ENCODE measurements at places on chromosomes 12 and 14.

GRCh38 chr12:79351251-79351650 lies 339.5 kb downstream of the PAWR start:
- no peak for DNase-seq

DNA sequence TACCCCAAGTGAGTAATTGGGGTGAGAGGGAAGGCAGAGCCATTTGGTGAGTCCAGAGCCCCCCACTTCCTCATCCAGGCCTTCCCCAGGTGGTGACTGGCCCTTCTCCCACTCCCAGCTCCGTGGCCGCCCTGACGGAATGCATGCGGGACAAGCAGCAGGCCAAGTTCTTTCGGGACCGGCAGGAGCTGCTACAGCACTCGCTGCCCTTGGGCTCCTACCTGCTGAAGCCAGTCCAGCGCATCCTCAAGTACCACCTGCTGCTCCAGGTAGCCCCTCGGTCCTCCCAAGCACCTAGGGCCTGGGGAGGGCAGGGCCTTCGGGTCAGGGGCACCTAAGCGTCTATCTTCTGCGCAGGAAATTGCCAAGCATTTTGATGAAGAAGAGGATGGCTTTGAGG lies 26.5 kb downstream of the PLEKHG3 start:
- DNase-seq = no peak

DNA sequence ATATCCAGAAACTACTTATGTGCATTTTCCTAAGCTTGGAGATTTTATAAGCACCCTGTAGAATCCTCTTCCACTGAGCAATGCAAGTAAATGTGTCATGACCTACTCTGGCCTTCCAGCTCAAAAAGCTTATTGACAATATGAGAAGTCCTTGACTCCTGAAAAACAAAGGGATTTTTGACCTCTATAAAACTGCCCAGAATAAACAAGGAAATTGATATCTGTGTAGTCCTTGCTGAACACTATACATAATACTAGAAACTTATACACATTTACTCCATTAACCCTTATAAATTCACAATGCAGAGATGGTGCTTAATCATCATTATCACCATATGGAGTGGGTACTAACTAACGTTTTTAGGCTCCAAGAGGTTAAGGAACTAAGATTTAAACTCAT lies 197.4 kb upstream of the KRR1 start:
- no peak for DNase-seq

DNA sequence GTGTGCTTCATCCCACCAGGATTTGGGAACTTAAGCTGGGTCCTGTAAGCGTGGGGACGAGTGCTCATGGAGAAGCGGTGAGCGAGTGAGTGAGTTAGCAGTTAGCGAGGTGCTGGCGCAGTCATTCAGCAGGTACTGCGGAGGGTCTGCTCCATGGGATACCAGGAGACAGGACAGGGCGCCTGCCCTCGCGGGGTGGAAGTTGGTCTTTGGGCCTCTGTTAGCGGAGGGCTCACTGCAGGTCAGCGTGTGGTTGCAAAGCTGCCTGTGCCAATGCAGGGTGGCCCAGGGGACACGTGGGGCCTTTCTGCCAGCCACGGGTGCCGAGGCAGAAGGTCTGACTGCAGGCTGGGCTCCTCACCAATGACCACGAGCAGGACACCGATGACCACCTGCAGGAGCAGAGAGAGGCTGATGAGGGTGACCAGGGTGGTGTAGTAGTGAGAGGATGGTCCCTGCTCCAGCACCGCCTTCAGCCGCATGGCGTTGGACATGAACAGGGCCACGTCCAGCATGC lies 97.6 kb downstream of the NINJ2 start:
- no peak for DNase-seq

GRCh38 chr12:116969615-116970585 lies 59.1 kb downstream of the FBXW8 start:
- DNase-seq = no peak

DNA sequence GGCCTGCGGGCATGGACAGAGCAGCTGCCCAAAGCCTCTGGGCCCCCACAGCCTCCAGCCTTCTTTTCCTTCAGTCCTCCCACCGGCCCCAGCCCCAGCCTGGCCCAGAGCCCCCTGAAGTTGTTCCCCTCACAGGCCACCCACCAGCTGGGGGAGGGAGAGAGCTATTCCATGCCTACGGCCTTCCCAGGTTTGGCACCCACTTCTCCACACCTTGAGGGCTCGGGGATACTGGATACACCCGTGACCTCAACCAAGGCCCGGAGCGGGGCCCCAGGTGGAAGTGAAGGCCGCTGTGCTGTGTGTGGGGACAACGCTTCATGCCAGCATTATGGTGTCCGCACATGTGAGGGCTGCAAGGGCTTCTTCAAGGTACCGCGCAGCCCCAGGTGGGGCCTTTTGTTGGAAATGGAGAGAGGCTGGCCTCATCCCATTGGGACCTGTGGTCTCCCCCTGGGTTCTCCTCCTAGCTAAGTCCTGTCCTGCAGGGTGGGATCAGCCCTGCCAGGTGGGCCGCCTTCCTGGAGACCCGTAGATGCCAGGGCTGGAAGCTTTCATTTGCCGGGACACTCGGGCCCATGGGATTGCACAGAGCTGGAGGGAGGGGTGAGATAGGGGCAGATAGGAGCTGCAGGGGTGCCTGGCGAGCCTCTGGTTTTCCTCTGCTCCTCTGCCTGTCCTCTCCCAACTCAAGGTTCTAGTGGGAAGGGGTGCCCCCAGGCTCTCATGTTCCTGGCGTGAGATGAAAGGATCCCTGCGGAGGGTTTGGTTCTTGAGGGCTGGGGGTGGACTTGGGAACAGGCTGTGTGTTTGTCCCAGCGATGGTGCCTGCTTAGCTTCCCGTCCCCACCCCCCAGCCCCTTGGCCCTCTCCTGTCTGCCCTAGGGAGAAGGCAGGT lies 3.8 kb downstream of the NR4A1 start:
- no peak for DNase-seq

- no peak for DNase-seq
These were observed 158.8 kb downstream of the RPAP3 start for GRCh38 chr12:47547077-47547476.

GRCh38 chr14:83885837-83886293 lies 1644.1 kb upstream of the FLRT2 start:
- DNase-seq = no peak

DNA sequence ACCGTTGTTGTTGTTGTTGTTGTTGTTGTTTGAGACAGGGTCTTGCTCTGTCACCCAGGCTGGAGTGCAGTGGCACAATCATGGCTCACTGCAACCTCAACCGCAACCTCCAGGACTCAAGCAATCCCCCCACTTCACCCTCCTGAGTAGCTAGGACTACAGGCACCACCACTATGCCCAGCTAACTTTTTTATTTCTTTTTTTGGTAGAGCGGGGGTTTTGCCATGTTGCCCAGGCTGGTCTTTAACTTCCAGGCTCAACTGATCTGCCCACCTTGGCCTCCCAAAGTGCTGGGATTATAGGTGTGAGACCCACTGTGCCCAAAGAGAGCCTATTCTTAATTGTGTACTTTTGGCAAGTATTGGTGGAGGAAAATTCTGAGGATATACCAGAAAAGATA lies 25.7 kb downstream of the MOK start:
- DNase-seq = no peak

- DNase-seq = no peak
These were observed 899 bp downstream of the TPCN1 start for GRCh38 chr12:113221997-113222729.

DNA sequence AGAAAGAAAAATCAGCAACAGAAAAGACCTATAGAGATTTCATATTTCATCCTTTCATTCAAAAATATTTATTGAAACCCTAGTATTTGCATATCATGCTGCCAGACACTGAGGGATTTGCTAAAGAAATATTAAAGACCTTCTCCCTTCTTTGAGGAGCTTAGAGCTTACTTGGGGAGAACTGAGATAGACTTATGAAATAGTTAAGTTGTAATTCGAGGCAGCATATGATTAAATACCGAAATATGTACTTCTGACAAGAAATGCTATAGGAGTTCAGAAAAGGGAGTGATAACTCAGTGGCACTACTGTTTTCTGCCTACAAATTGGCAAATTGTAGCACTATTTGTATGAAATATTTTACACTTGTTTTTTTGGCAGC lies 59.1 kb downstream of the PLXNC1 start:
- DNase-seq = no peak

- DNase-seq = no peak
These were observed 34.5 kb upstream of the PTPRB start for GRCh38 chr12:70671698-70672097.

DNA sequence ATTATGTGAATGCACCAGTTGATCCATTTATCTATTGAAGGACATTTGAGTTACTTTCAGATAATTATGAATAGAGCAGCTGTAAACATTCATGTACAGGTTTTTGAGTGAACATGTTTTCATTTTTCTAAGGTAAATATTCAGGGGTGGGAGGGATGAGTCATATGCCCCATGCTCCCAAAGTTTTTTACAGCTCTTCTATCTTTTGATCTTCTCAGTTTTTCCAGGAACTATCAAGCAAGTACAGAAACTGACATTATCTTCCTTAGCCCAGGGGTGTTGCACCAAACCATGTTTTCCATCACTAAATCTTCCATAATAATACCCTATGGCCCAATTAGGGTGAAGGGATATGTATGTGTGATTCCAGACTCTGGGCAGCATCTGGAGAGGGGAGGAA lies 384.5 kb downstream of the EMP1 start:
- no peak for DNase-seq

- DNase-seq = no peak
These were observed 213.9 kb upstream of the FKBP4 start for GRCh38 chr12:2580821-2581220.

DNA sequence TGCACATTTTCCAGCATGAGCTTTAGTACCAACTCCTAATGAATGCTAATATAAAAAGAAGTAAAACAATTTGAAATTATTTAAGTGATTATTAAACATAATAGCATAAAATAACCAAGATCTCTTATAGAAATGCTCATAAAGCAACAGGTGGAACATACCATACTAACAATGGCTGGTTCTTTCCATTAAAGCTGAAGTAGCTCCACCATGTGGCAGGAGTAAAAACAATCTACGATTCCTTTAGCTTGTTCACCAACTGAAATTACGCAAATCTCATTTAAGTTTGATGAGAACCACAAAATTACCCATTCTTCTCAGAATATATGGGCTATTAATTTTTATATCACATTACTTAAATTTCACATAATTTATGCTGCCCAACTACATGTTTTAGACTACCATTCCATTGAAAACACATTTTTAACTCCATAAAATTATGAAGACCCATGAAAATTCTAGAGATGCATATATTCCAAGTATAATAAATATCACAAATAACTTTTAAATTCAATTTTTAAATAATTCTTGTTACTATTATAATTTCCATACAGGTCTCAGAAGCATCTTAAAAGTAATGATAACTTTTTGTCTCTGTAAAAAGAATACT lies 213.6 kb downstream of the DAD1 start:
- DNase-seq = no peak

DNA sequence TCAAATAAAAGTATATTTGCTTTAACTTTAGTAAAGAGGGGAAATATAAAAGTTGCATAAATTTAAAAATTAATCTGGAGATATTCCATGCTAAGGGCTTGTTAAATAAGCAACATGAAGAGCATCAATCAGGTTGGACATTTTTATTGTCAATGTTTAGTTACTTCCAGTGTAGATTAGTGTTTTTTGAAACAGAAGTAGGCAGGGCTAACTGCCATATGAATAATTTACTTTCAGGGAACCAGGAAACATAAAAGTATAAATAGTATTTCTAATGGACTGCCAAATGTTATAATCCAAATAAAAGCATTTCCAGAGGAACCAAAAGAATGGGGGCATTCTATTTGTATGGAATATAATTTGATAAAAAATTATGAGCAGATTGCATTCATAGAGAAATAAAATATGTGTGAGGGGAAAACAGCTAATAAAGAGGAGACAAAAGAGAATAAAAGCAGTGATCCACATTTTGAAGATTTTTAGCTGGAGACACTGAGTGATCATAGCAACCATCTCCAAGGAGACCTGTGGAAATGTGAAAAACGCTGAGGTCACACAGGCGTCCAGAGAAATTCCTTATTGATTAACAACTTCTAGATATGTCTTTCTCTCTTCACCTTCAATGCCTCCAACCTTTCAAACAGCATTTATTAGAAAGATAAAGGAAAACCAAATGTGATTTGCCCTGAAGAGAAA lies 70.8 kb downstream of the SRGAP1 start:
- no peak for DNase-seq

DNA sequence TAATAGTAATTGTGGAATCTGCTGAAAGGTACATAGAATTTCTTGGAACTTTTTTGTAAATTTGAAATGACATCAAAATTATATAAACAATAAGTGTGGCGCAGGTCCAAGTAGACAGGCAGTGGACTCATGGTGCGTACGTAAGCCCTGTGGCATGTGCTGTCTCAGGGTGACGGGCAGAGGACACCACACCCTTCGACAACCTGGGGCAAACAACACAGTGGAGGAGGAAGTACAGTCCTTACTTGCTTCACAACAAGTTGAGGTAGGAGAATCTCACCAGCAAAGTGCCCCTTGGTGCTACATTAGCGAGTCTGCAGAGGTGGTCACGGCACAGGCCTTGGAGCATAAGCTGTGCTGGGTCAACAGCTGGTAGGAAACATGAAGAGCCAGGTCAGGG lies 180.9 kb downstream of the AEBP2 start:
- DNase-seq = no peak

- no peak for DNase-seq
These were observed 11.0 kb upstream of the HHIPL1 start for GRCh38 chr14:99633918-99634317.

- no peak for DNase-seq
These were observed 12.5 kb downstream of the PAPOLA start for GRCh38 chr14:96514694-96515093.

DNA sequence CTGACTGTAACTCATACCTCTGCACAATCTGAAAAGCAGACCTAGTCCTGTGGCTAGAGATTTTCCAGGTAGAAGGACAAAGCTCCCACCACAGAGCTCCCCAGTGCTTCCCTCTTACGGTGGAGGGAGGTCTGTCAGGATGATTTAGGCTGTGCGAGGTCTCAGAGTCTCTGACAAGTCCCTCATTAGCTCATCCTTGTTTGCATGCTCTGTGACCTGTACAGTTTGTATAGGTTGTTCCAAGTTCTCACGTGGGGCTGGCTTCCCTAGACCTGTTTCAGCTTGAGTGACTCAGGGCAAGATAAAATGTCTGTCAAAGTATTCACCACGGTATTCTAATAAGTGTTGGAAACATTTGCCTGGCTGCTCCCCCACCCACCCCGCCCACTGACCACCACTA lies 34.8 kb downstream of the ASCL1 start:
- no peak for DNase-seq

DNA sequence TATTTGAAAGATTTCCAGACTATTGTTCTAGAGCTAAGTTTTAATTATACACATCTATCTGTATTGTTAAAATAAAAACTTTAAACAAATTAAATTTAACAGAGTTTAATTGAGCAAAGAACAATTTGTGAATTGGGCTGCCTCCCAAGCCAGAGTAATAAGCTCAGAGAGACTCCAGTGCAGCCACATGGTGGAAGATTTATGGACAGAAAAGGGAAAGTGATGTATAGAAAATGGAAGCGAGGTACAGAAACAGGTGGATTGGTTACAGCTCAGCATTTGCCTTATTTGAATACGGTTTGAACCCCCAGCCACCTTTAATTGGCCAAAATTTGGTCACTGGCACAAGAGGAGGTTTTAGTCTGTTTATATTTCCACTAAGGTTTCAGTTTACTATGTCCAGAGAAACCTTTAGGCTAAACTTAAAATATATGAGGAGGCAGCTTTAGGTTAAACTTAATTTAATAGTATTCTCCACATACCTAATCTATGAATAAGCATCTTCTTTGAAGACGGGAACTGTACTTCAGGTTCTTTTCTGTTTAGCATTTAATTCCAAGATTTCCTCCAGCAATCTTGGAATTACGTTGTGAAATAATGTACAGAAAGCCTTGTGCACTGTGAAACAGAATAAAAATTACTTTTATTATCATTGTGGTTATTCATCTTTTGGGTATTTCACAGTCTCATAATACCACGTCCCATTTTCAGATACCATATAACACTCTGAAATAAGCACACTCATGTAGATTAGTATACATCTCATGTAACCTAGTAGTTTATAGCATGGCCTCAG lies 19.4 kb downstream of the SRGAP1 start:
- DNase-seq = no peak

All from stimulated activated CD8-positive, alpha-beta memory T cell treated with anti-CD3 and anti-CD28 coated beads, Interleukin-4, amount 100 ng/mL, for 24 hours (primary cell).